ENCODE measurements at places on chromosomes 12 and 14.

GRCh38 chr12:25557830-25558436 lies 4.8 kb upstream of the LMNTD1 start:
- DNase-seq, result peak; percentile 10

DNA sequence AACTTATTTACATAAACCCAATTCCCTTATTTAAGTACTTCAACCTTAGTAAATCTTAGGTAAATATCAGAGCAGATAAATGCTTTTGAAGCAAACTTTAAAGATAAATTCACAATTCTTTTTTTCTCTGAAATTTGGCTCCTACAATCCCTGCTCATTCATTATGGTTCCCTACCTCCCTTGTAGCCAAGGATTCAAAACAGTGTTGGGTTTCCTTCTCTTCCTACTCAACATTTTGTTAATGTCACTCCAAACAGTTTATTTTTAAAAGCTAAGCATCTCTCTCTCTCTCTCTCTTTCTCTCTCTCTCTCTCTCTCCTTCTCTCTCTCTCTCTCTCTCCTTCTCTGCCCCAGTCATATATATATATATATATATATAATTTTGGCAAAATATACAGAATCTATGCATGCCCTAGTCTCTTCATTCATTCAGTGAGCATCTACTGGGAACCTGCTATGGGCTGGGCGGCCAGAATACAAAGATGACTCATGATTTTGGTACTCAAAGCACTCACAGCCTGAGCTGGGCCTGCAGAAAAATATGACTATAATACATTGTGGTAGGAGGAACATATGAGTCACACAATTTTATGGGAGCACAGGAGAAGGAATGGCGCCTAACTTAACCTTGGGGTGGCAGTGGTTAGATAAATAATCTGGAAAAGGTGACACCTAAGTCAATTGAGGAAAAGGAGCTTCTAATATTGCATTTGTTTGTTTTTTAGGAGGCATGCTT lies 123.7 kb upstream of the DHRS4 start:
- DNase-seq, result no peak

DNA sequence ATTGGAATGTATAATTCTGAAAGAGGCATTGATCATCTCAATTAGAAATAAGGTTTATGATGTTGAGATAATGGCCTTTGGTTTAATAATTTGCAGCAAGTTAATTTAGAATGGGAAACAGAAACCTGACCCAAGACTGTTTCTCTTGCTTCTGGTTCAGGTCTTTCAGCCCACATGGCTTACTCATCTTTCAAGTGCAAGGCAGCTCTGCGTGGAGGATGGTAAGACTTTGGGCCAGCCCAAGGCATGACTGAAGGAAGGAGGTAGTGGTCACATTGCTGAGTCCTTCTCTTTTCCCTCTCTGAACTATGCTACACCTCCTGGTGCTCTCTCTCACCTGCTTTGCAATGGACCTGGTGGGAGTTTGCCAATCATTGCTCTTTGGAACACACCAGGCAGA lies 98.7 kb downstream of the CAND1 start:
- DNase-seq, result no peak

GRCh38 chr14:99352688-99353280 lies 80.8 kb upstream of the BCL11B start:
- DNase-seq, result no peak

DNA sequence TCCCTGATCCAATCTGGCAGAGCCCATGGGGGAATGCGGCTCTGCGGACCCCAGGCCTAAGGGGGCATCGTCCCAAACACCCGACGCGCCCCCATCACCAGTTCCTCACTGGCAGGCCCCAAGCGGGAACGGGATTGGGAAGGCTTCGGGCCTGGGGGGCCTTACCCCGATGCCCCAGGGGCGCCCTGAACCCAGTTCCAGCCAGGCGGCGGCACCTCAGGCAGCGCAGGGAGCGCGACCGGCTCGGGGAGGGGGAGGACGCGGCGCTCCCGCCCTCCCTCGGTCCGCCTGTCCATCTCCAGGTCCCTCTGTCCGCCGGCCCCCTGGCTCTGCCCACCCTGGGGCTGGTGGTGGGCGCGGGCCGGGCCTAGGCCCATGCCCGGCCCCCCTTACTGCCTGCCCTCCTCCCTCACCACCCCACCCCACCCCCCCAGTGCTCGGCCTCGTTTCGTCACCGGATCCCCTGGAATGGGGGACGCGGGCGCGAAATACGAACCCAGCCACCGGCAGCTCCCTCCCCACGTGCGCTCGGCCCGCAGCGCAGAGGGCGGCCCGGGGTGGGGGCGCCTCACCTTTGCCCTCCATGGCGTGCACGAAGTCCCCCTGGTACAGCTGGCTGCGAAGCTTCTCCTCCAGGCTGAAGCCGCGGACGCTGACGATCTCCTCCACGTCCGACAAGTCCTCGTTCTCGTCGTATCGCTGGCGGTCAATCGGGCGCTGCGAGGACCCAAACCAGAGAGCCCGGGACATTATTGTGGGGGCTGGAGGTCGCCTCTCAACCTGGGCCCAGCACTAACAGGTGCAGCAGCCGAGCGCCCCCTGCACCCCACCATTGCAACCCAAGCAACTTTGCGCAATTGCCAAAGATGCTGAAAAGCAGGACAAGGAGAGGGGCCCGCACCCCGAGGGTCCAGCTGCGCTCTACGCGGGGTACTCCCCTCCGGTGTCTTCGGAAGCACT lies 2.3 kb downstream of the KDM2B start:
- DNase-seq, result peak; percentile 41

DNA sequence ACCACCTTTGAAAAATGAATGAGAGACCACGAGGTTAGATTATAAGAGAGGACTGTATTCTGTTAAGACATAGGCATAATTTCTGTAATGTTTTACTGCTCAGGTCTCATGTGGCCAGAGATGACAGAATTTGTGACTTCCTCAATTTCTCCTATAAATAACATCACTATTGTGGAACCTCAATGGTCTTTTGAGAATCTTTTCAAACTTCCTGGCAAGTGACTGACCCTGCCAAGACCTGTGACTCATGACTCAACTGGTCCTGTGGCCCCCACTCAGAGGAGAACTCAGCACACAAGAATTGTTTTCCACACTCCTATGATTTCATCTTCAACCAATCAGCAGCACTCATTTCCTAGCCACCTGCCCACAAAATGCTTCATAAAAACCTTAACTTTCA lies 508.2 kb upstream of the ATP2B1 start:
- DNase-seq, result no peak

GRCh38 chr14:22560662-22561365 lies 28.2 kb downstream of the DAD1 start:
- DNase-seq, result no peak

DNA sequence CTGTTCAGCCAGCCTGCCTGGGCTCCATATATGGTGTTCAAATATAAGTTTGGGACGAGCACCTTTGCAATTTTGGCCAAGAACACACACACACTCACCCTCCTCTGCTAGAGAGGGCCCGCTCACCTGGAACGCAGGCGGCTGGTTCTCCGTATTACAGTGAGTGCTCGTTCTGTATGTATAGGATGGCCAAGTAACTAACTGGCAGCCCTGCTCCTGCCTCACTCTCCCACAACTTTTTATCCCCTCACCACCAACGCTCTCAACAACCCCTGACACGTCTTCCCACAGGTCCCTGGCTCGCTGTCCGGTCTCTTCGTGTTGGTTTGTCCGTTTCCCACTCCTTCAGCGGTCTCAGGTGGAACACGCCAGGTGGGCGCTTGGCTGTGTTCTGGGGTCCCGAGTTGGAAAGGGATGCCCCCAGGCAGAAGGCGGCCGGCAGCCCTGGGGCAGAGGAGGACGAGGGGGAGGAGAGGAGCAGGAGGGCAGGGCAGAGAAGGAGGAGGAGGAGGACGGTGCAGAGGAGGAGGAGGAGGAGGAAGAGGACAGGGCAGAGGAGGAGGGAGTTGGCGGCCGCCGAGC lies 398 bp upstream of the MSRB3 start:
- no peak for DNase-seq

DNA sequence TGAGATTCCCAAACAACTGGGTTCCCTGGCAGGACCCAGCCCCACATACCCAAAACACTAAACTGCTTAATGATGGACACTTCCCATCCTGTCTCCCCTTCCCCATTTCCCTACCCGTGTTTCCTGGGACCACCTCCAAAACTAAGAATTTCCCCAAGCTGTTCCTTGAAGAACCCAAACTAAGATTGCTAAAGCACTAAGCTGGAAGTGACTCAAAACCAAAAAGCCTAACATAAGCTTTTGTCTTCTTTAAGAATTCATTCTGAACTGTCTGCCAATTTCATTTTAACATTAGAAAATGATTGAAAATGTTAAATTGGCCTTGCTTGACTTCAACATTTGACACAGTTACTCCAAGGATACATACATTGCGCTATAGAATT lies 29.5 kb upstream of the STAB2 start:
- no peak for DNase-seq

DNA sequence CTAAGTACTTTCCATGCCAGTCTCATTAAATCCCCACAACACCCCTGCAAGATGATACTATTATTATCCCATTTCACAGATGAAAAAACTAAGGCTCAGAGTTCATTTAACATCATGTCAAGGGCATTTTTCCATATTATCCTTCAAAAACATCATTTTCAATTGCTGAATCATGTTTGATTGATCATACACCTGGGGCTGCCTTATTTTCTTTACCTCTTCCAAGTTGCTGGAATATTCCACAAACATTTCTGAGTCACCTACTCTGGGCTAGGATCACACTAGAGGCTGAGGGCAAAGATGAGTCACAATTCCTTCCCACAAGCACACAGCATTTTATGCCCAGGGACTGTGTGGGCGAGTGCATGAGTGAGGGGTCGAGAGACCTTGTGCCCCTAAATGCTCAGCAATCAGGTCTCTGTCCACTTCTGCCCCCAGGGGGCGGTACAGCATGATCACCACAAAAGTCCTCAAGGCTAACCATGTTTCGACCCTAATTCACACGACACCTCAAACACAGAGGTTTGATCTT lies 14.1 kb upstream of the TMEM119 start:
- peak; percentile 45 for DNase-seq

GRCh38 chr12:68609998-68610369 lies 715 bp upstream of the RAP1B start:
- DNase-seq, result no peak

- no peak for DNase-seq
These were observed 142.8 kb downstream of the BTG1 start for GRCh38 chr12:92002673-92003382.

DNA sequence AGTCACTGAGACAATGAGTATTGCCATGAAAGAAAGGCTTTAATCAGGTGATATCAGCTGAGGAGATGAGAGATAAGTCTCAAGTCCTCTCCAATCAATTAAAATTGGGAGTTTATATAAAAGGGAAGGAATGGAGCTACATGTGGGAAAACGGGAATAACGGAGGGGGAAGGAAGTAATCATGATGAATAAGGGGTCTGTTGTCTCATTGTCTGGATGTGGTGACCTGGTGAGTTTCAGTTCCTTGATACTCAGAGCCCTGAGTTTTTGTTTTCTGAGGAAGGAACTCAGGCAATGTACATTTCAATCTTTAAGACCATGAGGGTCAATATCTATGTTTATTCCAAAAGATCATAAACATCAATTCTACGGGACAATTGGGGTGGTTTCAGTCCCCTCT lies 198.8 kb downstream of the KITLG start:
- DNase-seq, result no peak

- DNase-seq, result no peak
These were observed 413.5 kb upstream of the STXBP6 start for GRCh38 chr14:25463480-25463879.

- peak; percentile 49 for DNase-seq
These were observed 81.9 kb upstream of the ATF7IP start for GRCh38 chr12:14283489-14284144.

DNA sequence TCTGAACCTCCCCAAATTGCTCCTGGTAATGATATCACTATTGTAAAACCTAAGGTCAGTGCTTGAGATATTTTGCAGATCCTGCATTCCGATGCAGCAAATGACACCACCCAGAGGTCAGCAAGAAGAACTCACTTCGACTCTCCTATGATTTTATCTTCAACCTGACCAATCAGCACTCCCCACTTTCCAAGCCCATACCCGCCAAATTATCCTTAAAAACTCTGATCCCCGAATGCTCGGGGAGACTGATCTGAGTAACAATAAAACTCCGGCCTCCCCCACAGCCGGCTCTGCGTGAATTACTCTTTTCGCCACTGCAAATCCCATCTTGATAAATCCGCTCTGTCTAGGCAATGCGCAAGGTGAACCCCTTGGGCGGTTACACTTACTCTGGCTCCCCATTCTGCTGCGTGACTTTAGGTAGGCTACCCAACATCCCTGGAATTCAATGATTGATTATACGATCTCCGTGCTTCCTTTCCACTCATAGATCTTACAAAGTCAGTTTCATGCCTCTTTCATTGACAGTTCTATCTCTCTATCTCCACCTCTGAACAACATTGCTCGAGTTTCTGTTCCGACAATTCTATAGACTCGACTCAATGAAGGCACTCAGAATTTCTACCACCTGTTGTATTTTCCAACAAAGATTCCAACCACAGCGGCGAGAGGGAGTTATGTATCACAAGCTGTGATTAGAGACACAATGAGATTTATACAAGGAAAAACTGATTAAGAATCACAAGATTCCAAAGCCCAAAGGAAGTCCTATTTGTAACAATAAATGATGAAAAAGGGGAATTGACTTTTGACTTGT lies 939 bp downstream of the NPC2 start:
- DNase-seq, result peak; percentile 19

DNA sequence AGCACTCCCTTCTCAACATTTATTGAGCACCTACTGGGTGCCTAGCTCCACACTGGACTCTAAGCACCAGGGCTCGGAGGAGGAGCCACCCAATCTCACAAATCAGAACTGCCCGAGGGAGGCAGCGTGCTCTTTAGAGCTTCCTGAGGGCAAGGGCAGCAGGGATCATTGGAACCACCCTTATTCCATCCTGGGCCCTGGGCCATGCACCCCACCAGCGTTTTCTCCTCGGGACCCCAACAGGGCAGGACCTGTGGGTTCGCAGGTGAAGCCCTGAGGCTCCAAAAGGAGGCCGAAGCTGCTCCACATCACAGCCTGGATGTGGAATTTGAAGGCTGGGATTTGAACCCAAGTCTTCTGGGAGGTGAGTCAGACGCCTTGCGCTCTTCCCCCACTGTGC lies 15.4 kb downstream of the TMEM119 start:
- no peak for DNase-seq

GRCh38 chr14:73058922-73059673 lies 764 bp downstream of the RBM25 start:
- DNase-seq, result peak; percentile 10

DNA sequence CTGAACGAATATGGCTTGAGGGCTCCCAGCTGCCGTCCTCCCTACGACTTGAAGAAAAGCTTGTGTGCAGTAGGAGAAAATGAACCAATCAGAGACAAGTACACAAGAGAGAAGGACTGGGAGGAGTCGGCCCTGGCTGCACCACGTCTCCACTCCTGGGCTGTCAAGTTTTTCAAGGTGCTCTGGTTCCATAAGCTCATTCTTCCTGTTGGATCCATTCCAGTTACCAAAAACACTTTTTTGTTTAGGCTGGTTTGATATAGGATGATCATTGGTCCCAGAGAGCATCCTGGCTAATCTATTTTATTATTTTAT lies 2.8 kb upstream of the A2ML1 start:
- no peak for DNase-seq

DNA sequence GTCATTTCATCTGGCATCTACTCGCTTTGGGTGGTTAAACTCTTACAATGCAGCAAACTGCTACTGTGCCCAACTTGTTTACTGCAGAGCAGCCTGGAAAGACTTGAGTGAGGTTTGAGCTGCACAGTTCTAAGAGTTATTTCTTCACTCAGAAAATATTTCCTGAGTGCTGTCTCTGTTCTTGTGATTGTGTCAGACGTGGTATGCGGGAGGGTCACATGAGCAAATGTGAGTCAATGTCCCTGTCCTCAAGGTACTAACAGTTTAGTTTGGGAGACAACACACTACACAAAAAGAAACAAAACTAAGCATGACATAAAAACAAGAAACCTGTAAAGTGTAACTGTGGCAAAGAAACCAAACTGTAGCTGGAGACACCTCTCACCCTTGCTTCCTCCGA lies 32.4 kb downstream of the FLVCR2 start:
- no peak for DNase-seq
